ENCODE measurements at places on chromosomes 5 and 9.

- no peak for DNase-seq
Observed at GRCh38 chr5:175597718-175598117, 60.2 kb upstream of the HRH2 start.

DNA sequence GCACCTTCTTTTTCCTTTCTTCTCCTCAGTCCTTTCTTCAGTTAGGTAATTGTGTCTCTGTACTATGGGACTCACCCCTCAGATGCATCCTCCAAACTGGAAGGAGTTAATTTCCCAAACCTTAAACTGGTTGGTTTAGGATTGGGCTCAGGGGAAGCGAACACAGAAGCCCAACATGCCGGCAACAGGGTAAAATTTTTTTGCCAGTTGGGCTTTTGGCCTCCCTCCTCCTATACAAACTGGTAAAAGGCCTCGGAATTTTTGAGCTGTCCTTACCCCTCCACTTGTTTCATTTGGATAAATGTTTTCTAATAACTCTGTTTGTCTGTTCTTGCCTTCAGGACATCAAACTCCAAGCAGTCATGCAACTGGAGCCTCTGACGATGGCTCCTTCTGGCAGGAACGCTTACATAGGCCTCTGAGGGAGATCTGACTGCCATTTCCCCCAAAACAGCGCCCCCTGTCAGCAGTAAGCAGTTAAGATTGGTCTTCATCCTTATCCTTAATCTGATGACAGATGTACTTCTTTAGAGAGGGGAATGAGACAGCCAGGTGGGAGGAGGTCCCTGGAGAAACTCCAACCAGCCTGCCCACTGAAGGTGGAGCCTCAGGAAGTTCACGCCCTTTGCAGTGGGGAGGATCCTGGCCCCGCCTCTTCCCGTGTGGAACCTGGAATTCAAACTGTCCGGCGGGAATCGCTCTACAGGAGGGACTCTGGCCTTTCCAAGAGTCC lies 57.8 kb upstream of the SPINK5 start:
- DNase-seq, result no peak

DNA sequence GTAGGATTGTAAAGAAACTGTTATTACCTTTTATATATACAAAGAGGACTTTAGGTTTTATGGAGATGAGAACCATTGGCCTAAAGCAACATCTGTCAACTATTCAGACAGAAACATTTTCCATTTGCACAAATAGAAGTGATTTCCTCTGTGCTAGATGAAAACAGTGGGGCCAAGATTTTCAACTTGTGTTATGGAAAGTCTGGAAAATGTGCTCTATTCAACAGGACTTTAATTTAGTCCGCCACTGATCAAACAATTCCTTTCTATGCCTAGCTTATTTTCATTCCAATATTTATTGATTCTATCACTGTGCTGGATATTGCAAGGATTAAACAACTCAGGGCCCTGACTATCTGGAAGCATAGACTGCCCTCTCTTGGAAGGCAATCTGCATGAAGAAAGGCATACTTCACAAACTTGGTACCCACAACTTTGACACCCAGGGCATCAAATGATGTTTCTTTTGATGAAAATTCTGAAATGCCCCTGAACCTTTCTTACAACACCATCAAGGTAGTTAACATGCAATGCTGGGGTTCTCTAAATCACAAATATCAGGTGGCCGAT lies 126.6 kb upstream of the HMHB1 start:
- no peak for DNase-seq

GRCh38 chr9:81605170-81605670 lies 84.1 kb downstream of the TLE1 start:
- DNase-seq, result no peak

- no peak for DNase-seq
Observed at GRCh38 chr5:65808251-65808741, 86.3 kb downstream of the NLN start.

DNA sequence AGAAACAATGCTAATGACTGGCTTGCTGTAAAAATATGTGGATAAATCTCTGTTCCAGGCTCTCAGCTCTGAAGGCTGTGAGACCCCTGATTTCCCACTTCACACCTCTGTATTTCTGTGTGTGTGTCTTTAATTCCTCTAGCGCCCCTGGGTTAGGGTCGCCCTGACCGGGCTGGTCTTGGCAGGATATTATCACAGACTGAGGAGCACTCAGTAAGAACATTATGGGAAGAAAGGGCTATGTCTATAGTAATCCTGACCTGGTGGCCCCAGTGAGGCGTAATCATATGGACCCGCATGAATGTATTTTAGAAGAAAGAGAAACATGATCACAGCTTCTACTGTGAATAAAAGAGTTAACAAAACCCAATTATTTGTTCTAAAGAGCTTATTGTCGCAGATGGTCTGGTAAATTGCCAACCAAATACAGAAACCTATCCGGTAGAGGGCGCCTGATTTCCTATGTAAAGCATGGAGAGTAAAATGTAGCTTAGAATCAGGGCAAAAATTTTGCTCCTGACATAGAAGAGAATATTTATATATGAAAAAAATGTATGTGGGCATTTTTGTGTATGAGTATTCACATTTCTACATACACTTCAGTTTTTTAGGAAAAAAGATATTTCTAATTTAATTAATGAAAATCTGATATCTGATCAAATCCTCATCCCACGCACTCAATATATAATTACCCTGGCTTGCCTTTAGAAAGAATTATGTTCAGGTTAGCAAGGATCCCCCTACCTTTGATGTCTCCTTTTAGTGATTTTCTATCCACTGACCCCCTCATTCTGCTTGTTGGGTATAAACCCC lies 5.8 kb upstream of the IFNA1 start:
- no peak for DNase-seq

DNA sequence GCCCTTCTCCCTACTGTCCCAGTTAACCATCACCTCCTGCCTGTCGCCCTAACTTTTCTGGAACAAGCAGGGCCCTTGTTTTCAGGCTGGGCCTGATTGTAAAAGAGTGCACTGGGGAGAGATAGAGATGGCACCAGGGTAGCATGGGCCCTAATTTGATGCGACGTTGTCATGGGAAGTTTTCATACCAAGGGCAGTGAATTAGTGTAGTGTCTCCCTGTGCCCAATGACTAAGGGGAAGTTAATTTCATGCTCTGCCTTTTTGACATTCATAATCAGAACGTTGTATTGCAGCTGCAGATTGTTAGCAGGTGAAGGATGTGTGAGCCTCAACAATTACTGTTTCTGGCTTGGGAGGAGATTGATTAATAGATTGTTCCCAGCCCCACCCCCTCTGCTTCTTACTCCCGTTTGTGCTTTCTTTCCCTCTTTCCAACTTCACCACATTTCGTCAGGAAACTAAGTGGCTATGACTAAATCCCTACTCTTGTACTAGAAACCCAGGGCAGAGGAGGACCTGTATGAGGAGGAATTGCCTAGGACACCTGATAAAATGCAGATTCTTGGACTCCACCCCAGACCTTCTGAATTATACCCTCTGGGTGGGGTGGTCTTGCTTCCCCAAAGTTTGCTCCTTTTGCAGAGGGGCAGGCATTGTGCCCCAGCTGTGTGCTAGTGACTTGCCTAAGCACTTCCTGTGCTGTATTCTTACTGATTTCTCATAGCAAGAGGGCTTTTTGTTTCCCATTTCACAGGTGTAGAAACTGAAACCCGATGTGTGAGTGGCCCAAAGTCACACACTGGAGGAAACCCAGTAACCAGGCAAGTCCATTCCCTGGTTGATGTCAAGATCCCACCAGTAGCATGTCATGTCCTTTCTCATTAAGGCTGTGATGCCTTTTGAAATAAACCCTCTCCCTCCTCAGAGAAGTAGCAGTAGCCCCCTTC lies 56.3 kb downstream of the DAB2IP start:
- DNase-seq, result no peak

DNA sequence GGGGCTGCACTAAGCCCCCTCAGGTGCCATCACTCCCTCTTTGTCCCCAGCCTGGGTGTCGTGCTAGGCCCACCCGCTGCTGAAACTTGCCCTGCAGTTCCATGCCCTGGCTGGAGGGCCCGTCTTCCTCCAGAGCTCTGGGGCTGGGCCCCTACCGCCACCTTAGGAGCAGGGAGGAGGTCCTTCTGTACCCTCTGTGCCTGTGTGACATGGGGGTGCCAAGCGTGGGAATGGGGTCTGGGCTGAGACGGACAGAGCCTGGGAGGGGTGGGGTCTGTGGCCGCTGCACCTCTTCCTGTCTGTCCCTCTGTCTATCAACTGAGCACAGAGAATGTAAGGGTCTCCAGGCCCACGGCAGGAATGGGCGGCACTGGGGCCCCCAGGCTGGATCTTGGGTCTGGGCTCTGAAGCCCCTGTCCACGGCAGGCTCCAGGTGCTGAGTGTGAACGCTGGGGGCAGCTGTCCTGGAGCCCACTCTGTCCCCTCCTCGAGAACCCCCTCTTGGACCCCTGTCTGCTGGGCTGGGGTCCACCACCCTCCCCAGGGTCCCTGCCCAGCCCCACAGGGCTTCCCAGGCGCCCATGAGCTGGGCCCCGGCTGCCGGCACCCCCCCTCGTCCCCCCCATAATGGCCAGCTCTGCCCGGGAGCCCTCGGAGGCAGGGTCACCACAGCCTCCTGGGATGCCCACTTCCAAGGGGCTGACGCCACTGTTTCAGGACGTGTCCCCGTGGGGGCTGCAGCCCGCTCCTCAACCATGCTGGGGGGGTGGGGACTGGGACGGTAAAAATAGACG lies 15.8 kb upstream of the NRARP start:
- DNase-seq, result no peak

GRCh38 chr5:31798168-31798567 lies 159.2 kb downstream of the PDZD2 start:
- no peak for DNase-seq

- no peak for DNase-seq
Observed at GRCh38 chr9:133099726-133100505, 21.1 kb downstream of the RALGDS start.

GRCh38 chr5:137398154-137398553 lies 101.0 kb downstream of the SPOCK1 start:
- DNase-seq, result no peak

DNA sequence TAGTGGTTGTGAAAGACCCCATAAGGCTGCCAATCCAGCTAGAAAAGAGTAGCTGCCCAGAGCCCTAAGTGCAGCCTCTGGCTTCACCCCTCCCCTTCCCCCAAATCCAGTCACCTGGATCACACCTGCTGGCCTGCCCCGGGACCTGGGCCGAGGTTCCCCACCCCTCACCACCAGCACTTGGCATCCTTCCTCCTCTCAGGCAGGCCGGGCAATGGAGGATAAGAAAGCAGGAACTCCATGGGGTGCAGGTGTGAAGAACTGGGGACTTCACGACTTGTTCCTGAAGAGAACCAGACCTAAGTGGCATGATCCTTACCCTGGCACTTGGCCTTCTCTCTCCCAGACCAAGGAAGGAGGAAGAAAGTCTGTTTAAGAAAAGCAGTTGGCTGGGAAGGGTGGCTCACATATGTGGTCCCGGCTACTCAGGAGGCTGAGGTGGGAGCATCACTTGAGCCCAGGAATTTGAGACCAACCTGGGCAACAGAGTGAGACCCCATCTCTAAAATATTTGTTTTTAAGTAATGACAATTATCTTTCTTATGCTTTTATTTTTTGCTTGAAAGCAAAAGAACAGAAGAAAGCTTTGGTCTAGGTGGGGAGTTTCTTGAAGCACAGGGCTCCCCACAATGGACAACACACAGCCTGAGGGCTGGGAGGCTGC lies 131.1 kb downstream of the PAX5 start:
- DNase-seq, result no peak

DNA sequence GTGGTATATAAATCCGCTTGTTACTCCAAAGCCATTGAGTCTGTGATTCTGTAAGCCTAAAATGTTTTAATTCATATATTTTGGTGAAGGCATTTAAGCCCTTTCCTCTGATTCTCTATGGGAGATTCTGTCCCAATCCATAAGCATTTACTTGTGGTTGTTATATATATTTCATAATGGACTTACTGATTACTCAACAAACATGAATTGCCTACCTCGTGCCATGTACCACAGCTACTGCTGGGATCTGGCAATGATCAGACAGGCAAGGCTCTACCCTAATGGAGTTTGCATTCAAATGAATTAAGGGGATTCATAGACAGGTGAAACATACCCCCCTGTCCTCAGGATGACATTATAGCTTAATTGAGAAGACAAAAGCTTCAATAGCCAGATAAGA lies 54.5 kb downstream of the C9orf152 start:
- DNase-seq, result no peak

- peak; percentile 36 for DNase-seq
Observed at GRCh38 chr5:56327809-56328208, 94.7 kb upstream of the ANKRD55 start.

GRCh38 chr5:98031926-98032325 lies 741.5 kb upstream of the RGMB start:
- DNase-seq, result no peak

- no peak for DNase-seq
Observed at GRCh38 chr9:131366761-131367401, 27.0 kb upstream of the PRRC2B start.

All from stimulated activated CD8-positive, alpha-beta memory T cell treated with anti-CD3 and anti-CD28 coated beads, Interleukin-15, amount 100 ng/mL, for 24 hours (primary cell).